ENCODE measurements at places on chromosomes 6 and 20.

DNA sequence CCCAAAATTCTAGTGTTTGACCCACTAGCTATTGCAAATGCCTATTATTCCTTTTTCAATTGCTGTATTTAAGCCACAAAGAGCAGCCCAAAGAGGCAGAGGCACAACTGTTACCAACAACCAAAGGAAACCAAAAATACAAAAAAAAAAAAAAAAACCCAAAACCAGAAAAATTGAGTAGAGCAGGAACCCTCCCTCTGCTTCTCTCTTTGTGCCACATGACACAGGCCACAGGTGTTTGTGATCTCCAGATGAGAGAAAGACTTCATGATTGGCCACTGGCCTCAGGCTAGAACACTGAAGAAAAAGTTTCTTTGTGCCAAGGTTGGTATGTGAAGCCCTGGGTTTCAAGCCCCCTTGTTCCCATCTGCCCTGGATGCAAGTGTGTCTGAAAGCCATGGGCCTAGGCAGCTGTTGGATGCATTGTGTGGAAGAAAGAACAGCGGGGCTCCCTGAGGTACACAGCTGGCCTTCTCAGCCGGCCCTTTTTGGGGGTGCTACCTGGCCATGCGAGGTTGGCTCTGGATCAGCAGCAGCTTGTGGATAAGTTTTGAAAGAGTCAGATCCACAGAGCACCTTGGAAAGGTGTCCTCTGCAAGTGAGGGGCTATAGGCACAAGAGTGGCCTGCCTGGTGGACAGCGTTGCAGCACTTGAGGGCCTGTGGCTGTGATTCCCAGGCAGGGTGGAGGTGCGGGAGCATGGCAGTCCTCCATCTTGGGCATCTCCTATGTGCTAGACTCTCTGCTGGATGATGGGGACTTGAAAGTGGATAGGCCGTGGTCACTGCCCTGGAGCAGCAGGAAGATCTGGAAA lies 204.5 kb downstream of the ZDHHC14 start:
- DNase-seq: no peak

DNA sequence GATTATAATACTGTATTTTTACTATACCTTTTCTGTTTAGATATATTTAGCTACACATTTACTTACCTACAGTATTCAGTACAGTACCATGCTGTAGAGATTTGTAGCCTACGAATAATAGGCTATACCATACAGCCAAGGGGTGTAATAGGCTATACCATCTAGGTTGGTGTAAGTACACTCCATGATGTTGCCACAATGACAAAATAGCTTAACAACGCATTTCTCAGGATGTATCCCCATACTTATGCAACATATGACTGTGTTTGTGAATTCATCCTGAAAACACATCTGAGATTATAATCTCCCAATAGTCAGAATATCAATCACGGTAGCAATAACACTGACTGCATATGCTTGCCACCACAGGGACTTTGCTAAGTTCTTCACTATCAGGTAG lies 20.7 kb downstream of the B4GALT5 start:
- no peak for DNase-seq

- DNase-seq: no peak
Observed at GRCh38 chr6:56650191-56650590, 7.5 kb upstream of the DST start.

GRCh38 chr20:3173610-3174441 lies 477 bp upstream of the LZTS3 start:
- peak; percentile 85 for DNase-seq

- DNase-seq: no peak
Observed at GRCh38 chr6:117986396-117986795, 79.3 kb downstream of the SLC35F1 start.

GRCh38 chr6:701700-702479 lies 9.0 kb upstream of the EXOC2 start:
- DNase-seq: no peak

- DNase-seq: no peak
Observed at GRCh38 chr20:34570859-34571306, 12.4 kb downstream of the MAP1LC3A start.

GRCh38 chr20:63114693-63115311 lies 101.1 kb downstream of the YTHDF1 start:
- DNase-seq: no peak

DNA sequence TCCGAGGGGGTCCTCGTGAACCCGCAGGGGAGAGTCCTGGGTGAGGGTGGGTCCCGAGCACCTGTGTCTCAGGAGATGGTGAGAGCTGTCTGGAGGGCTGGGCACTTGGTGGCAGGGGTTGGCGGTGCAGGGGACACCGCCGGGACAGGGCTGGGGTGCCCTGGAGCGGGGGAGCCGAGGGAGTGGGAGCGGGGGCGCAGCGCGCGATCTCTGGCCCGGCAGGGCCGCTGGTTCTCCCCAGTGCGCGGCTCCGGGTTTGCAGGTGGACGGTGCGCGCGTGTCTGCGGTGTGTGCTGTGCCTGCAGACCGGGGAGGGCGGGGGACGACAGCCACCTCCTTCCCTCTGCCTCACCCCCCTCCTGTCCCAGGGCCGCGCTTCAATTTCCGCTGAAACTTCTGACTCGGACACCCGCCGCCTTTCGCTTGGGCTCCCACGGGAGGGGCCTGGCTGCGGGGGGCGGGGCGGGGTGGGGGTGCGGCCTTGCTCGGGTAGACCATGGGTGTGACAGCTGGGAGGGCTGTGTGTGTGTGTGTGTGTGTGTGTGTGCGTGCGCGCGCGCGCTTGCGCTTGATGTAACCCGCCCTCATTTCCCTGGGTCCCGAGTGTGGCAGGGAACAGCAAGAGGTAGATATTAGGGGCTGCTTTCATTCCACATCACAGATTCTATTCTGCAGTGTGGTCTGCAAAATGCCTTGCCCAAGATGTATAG lies 1.2 kb downstream of the TRIB3 start:
- peak; percentile 52 for DNase-seq

GRCh38 chr6:151647976-151648639 lies 154.3 kb downstream of the CCDC170 start:
- no peak for DNase-seq

- DNase-seq: no peak
Observed at GRCh38 chr20:37378785-37379598, 33.1 kb downstream of the SRC start.

DNA sequence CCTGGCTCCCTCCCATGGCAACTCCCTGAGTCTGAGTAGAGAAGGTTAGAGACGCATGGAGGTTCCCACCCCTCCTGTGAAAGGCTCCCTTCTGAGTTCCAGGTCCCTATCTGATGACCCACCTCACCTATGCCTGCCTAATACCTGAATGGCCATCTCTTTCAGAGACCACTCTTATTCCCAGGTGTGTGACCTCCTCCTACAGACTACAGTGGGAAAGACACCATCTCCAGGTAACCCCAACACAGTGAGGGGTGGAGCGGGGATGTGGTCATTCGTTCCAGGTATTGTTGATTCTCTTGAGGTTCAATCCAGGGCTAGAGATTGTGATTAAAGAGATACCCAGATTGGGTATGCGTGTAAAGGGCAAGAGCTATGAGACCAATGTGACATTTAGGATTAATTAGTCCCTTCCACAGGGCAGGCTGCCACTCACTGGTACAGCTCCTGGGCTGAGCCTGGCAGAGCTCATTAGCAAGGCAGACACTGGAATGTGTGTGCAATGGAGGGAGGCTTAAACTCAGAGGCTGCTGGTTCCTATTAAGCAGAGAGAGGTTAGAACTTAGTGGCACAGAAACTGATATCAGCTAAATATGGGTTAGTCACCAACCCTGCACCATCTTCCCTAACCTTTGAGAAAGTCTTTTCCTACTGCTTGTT lies 46.5 kb upstream of the IER3 start:
- no peak for DNase-seq

DNA sequence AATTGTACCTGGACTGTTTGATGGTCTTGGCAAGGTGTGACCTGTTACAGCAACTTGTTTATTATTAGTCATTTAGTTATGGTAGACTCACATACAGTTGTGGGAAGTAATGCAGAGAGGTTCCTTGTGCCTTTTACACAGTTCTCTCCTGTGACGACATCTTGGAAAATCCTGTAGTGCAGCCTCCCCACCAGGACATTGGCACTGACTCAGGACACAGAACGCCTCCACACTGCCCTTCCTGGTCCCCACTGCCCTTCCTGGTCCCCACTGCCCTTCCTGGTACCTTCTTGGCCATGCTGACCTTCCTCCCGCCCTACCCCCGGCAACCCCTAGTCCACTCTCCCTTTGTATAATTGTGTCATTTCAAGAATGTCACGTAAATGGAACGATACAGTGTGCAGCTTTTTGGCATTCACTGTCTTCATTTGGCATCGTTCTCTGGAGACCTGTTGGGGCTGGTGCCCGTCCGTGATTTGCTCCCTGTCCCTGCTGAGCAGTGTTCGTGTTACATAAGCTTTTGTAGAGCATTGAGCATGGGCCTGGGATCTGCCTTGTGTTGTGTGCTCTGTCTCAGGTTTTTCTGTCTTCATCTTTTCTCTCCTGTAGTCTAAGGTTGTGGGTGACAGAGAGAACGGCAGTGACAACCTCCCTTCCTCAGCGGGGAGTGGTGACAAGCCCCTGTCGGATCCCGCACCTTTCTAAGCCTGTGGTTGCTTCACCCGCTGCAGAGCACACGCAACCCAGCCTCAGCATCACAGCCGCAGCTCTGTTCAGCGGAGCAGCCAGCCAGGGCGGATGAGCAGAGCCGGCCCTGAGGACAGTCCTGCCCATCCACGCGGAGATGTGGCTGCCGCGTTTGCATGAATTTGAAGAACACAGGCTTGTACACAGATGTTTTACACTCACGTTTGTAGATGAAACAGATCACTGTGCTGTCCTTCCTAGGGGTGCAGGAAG lies 5.4 kb upstream of the DNAJC5 start:
- DNase-seq: no peak

DNA sequence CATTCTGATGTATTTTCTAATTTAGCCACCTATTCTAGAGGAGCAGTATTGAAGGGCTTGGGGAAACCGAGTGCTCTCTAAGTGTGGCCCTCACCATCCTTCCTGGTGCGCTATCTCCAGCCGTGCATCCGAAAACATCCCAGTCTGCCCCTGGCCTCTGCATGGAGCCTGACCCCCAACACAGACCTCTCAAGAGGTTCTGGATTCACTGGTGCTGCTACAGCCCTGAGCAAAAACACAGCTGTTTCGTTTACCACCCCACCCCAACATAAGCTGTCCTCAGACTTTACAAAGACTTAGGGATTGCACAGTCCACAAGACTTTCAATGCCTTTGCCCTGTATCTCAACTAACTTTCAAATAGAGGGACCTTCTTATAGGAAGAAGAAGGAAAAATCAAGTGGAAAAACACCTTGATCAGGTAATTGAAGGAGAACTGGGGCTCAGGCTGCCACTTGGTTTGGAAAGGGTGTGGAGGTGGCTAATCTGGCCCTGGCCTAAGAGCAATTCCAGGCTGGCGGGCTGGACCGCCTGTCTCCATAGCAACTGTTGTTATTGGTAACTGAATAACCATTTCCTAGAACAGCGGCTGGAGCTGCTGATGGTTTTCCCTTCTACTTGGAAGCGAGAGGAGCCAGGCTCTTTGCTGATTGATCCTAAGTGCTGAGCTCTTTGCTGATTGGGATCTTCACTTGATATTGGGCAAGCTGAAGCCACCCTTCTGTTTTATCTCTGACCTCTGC lies 90.2 kb upstream of the TOX2 start:
- no peak for DNase-seq

GRCh38 chr6:137954253-137954652 lies 87.2 kb downstream of the TNFAIP3 start:
- no peak for DNase-seq

- no peak for DNase-seq
Observed at GRCh38 chr6:35190306-35190705, 23.4 kb upstream of the SCUBE3 start.

DNA sequence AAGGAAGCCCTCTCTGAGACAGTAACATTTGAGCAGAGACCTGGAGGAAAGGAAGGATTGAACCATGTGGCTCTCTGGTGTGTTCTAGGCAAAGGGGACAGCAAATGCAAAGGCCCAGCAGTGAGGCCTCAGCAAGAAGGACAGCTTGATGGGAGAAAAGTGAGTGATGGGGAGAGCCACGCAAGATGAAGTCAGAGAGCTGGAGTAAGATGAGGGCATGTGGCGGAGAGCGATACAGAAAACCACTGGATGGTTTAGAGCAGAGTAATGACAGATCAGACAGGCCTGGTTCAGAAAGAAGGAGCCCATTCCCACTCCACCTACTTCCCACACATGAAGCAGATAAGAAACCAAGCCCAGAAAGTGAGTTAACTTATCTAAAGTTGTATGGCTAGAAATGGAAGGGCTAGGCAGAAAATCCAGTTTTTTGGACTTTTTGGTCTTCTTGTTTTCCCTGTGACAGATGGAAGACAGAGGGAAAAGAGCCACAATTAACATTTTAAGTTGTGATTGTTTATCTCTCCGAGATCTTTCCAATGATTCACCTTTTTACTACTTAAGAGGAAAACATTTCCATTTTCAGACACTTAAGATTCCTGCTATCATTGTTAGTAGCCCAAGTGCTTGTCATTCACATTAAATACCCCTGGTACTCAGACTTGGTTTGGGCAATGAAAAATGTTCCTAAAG lies 723 bp upstream of the SNPH start:
- DNase-seq: no peak

DNA sequence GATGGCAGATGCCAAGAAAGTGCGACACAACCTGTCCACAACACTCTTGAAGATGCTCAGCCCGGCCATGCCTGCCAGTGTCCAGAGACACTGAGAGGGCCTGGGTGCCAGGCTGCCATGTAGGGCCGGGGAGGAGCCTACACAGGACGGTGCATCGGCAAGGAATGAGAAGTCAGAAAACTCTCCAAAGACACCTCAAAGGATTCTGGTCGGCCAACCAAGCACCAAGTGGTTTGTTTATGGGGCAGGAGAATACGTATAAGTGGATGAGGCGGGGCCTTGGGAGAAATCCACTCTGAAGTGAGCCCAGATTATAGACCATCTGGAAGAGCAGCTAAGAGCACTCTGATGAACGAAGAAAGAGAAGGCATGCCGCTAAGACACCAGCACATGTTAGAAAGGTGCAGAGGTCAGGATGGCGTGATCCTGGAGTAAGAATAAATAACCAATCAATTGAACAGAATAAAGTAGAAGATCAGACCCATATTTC lies 120.7 kb upstream of the FOXQ1 start:
- DNase-seq: no peak

DNA sequence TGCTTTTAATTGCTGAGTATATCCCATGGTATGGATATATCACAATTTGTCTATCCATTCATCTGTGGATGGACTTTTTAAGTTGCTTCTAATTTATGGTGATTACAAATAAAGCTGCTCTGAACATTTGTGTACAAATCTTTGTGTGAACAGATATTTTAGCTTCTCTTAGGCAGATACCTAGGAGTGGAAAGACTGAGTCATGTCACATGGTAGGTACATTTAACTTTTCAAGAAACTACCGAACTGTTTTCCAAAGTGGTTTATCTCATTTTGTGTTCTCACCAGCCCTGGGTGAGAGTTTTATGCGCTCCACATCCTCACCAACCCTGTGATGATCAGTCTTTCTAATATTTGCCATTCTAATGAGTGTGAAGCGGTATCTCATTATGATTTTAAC lies 31.0 kb upstream of the ZNFX1 start:
- no peak for DNase-seq

Data from T-helper 1 cell (primary cell).